ENCODE measurements at places on chromosomes 1 and 21. TPM values are rescaled to one million over a fixed set of nuclear protein-coding genes. Genes with fewer than 3 reads are reported as not detected.
A peak's percentile ranks its signal among the peaks of the same experiment; 100 is the strongest.

Gene CFAP141
- 0.65 TPM for total RNA-seq

DNA sequence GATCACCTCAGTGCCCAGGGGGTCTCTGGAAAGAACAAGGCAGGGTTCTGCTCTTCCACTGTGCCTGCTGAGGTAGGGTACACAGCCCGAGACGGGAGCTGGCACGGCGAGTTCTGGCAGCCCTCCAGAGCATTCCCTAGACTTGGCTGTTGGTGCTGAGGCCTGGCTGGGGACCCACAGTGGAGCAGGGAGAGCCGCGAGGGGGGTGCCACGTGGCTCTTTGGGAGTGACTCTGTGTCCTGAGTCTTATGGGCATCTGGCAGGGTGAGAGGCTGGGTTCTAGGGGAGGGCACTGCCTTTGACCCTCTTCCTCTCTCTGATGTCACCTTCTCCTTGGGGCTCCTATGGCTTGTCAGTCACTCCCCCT, 336.4 kb downstream of the CAMTA1 start:
- H3K4me1 ChIP-seq, result no peaks in the 10 kb centered on the region
- no peak overlapping the region for H3K27ac ChIP-seq

- H3K27ac ChIP-seq, result no peak overlapping the region
- H3K4me1 ChIP-seq, result peaks cover 11% of the 10 kb centered on the region
- no peaks in the 10 kb centered on the region for H3K36me3 ChIP-seq
- DNase-seq, result no peak
These were observed 2.1 kb downstream of the GJA8 start for GRCh38 chr1:147904726-147905125.

GRCh38 chr21:25171438-25171837, 435.8 kb downstream of the MRPL39 start:
- no peak for DNase-seq
- H3K4me1 ChIP-seq, result no peaks in the 10 kb centered on the region
- no peak overlapping the region for H3K27ac ChIP-seq
- H3K27me3 ChIP-seq, result no peaks in the 10 kb centered on the region

Gene TPTE
- total RNA-seq, result not detected

GRCh38 chr1:22851517-22851916, 121.1 kb downstream of the LACTBL1 start:
- no peaks in the 10 kb centered on the region for H3K4me1 ChIP-seq
- H3K4me3 ChIP-seq, result no peak overlapping the region
- no peaks in the 10 kb centered on the region for H3K36me3 ChIP-seq
- H3K27me3 ChIP-seq, result peaks cover 17% of the 10 kb centered on the region
- H3K27ac ChIP-seq, result no peak overlapping the region
- DNase-seq, result no peak

Gene TEDDM1
- not detected for total RNA-seq

GRCh38 chr1:182206626-182207239, 145.2 kb upstream of the ZNF648 start:
- H3K36me3 ChIP-seq, result no peaks in the 10 kb centered on the region
- H3K27ac ChIP-seq, result no peak overlapping the region
- DNase-seq, result no peak
- H3K4me3 ChIP-seq, result no peak overlapping the region

GRCh38 chr1:55234016-55234415, 18.9 kb upstream of the USP24 start:
- H3K4me1 ChIP-seq, result peaks cover 6% of the 10 kb centered on the region
- no peak overlapping the region for H3K4me3 ChIP-seq
- H3K27me3 ChIP-seq, result peaks cover 16% of the 10 kb centered on the region
- H3K36me3 ChIP-seq, result no peaks in the 10 kb centered on the region
- no peak overlapping the region for H3K27ac ChIP-seq

GRCh38 chr1:216600730-216601609, 122.3 kb downstream of the ESRRG start:
- peak overlapping the region; percentile 52 for H3K4me3 ChIP-seq
- DNase-seq, result no peak
- H3K36me3 ChIP-seq, result no peaks in the 10 kb centered on the region
- H3K27ac ChIP-seq, result no peak overlapping the region
- peaks cover 3% of the 10 kb centered on the region for H3K4me1 ChIP-seq
- H3K27me3 ChIP-seq, result peaks cover 17% of the 10 kb centered on the region

DNA sequence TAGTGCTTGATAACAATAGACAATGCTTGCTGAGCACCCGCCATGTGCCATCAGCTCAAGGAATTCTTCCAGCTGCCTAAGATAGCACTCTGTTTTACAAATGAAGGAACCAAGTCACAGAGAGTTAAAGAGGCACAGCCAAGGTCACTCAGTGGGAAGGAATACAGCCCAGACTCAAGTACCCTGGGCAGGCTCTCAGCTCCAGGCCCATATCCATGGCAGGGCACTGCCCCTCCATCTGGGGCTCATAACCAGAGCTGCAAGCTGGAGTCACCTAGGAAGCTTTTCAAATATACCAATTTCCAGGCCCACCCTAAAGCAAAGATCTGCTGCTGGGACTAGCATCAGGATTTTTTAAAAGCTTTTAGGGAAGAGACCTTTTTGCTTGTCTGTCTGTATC, 1.6 kb downstream of the CLEC20A start:
- no peak overlapping the region for H3K4me3 ChIP-seq
- no peaks in the 10 kb centered on the region for H3K27me3 ChIP-seq
- DNase-seq, result no peak
- H3K27ac ChIP-seq, result no peak overlapping the region
- no peaks in the 10 kb centered on the region for H3K4me1 ChIP-seq

- peaks cover 5% of the 10 kb centered on the region for H3K4me1 ChIP-seq
- no peaks in the 10 kb centered on the region for H3K36me3 ChIP-seq
These were observed 12.5 kb downstream of the AGRN start for GRCh38 chr1:1032424-1032823.

DNA sequence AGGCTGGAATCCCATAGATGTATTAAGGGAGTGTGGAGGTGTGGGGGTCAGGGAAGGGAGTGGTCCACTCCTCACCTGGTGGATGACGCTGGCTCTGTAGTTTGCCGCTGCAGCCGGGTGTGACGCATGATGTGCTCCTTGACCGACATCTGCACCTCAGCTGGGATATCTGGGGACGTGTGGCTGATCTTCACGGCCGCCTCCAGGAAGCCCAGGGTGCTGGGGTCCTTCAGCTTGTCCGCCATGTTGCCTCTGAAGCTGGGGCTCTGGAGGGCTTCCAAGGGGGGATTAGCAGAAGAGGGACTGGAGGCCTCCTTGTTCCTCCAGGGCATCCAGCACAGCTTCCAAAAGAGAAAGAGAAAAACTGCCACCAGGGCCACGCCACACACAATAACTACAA, 14.1 kb downstream of the SYT6 start:
- no peak overlapping the region for H3K4me3 ChIP-seq
- H3K27ac ChIP-seq, result no peak overlapping the region
- H3K4me1 ChIP-seq, result no peaks in the 10 kb centered on the region
- H3K36me3 ChIP-seq, result no peaks in the 10 kb centered on the region
- no peaks in the 10 kb centered on the region for H3K27me3 ChIP-seq

DNA sequence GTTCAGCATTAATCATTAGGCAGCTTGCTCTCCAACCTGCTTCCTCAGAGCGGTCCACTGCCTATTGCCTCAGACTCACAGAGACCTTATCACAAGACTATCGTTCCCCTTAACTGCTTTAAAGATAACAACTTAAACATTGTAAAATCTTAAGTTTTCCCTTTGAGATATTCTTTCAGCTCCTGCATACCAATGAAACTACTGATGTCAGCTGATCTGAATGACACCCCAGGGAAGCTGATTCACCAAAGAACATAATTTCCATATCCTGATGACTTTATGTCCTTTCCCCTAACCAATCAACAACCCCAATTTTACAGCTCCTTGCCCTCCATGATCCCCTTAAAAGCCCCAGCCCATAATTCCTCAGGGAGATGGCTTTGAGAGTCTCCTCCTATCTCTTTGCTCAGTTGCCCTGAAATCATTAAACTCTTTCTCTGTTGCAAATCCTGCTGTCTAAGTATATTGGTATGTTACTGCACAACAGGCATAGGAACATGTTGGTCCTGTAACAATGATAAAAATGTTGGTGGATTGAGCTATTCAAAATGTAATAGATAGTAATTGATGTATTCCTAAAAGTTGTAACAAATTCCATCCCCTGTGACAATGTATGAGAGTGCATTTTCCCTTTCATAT, 621.4 kb upstream of the RGS18 start:
- no peak overlapping the region for H3K27ac ChIP-seq
- no peaks in the 10 kb centered on the region for H3K4me1 ChIP-seq
- H3K36me3 ChIP-seq, result no peaks in the 10 kb centered on the region
- H3K4me3 ChIP-seq, result no peak overlapping the region
- no peak for DNase-seq
- H3K27me3 ChIP-seq, result no peaks in the 10 kb centered on the region

Gene UBE2Q1
- total RNA-seq, result 131 TPM

DNA sequence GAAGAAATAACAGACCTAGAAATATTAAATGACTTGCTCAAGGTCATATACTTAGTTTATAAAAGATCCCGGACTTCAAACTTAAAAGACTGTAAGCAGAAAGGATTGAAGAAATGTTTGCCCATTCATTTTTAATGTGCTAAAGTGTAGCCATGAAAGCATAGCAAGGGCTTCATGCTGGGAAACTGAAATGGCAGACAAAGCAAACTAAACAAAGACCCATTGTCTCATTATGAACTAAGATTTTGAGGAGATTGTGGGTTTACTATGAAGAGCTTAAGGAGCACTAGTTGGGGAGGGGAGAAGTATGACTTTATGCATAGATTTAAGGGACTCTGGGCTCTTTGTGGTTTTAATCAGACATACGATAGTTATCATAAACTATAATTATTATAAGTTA, 26.3 kb downstream of the ADAMTS1 start:
- H3K4me3 ChIP-seq, result no peak overlapping the region
- no peak for DNase-seq
- peaks cover 4% of the 10 kb centered on the region for H3K27me3 ChIP-seq
- no peaks in the 10 kb centered on the region for H3K4me1 ChIP-seq
- no peak overlapping the region for H3K27ac ChIP-seq
- no peaks in the 10 kb centered on the region for H3K36me3 ChIP-seq

DNA sequence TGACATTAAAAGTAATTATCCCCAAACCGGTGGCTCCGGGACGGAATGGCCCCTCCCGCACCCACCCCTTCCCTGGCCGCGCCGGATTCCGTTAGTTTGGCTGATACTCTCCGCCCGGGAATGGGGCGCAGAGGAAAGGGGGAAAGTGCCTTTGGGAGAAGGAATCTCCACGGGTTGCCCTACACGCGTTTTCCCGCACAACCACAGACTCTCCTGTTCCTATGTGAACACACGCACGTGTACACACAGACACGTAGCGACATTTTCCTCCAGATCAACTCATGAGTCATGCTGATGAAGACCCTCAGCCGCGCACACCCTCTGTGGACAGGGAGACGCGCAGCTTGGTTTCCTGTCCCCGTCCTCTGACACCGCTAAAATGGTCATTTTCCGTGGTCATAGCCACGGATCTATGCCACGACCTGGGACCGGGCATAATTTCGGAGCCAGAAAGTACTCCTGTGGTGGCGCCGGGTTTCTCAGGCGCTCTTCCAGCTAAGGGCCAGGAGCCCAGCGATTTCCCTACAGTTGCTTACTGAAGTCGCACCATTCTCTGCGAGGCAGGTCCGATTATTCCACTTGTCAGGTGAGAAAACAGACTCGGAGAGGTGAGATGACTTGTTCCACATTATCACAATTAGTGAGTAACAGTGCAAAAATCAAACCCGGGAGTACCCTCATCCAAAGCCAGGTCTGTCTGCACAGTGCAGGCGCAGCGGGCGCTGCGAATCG, 4.0 kb upstream of the DMRTA2 start:
- DNase-seq, result no peak
- peaks cover 34% of the 10 kb centered on the region for H3K4me1 ChIP-seq
- H3K27ac ChIP-seq, result peak overlapping the region; percentile 70

- H3K4me3 ChIP-seq, result no peak overlapping the region
- H3K27ac ChIP-seq, result no peak overlapping the region
- no peaks in the 10 kb centered on the region for H3K36me3 ChIP-seq
- DNase-seq, result no peak
These were observed 5.4 kb upstream of the TENT5C start for GRCh38 chr1:117600325-117600943.

Gene PTCH2
- total RNA-seq, result 0.94 TPM

GRCh38 chr1:206420471-206420870, 49.8 kb upstream of the IKBKE start:
- H3K4me3 ChIP-seq, result no peak overlapping the region
- H3K4me1 ChIP-seq, result peaks cover 2% of the 10 kb centered on the region
- DNase-seq, result no peak
- peaks cover 34% of the 10 kb centered on the region for H3K36me3 ChIP-seq
- H3K27ac ChIP-seq, result no peak overlapping the region
- H3K27me3 ChIP-seq, result no peaks in the 10 kb centered on the region

GRCh38 chr1:236836157-236836556, 41.1 kb downstream of the MTR start:
- no peak overlapping the region for H3K27ac ChIP-seq
- no peak for DNase-seq
- H3K36me3 ChIP-seq, result peaks cover 59% of the 10 kb centered on the region
- no peak overlapping the region for H3K4me3 ChIP-seq
- H3K27me3 ChIP-seq, result no peaks in the 10 kb centered on the region
- peaks cover 6% of the 10 kb centered on the region for H3K4me1 ChIP-seq

Gene CDKN2C
- total RNA-seq, result 80.0 TPM

Gene DCST1
- total RNA-seq, result not detected

Gene AZIN2
- 5.5 TPM for total RNA-seq

DNA sequence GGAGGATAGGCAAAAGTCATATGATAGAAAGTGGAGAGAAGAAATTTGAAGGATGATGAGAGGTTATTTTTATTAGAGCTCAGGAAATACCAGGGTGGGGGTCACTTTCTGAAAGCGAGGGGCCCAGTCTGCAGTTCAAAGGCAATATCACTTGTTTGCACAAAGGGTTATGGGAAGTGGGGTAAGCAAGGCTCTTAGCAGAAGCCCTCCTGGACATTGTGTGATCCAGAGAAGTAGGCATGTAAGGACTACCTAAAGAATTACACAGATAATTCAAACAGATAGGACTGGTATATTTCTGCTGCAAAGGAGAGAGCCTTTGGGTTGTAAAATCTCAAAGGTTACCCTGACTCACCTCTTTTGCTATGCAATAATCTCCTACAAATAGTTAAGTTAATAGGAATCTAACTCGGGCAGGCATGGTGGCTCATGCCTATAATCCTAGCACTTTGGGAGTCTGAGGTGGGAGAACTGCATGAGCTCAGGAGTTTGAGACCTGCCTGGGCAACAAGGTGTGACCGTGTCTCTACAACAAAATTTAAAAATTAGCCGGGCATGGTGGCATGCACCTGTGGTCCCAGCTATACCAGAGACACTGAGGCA, 25.2 kb upstream of the PRRC2C start:
- H3K27me3 ChIP-seq, result peaks cover 3% of the 10 kb centered on the region
- no peaks in the 10 kb centered on the region for H3K4me1 ChIP-seq
- no peaks in the 10 kb centered on the region for H3K36me3 ChIP-seq
- no peak overlapping the region for H3K4me3 ChIP-seq

DNA sequence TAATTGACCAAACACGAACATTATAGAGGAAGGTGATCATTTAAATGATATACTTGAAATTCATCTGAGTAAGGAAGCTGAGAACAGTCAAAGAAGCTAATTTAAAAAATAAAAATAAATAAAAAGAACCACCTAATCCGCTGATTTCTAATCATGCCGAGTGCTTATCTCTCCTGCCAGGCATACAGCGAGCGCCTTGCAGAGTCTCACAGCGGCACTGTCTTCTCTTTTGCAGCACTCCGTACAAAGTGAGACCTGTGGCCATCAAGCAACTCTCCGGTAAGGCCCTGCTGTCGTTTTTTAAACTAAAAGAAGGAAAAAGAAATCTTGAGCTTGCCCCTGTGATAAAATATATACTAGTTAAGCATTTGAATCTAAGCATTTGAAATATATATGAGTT, 45.3 kb downstream of the PDE9A start:
- no peaks in the 10 kb centered on the region for H3K27me3 ChIP-seq
- H3K27ac ChIP-seq, result no peak overlapping the region
- H3K36me3 ChIP-seq, result peaks cover 4% of the 10 kb centered on the region
- H3K4me1 ChIP-seq, result no peaks in the 10 kb centered on the region
- H3K4me3 ChIP-seq, result no peak overlapping the region

Gene GBP6
- 0.31 TPM for total RNA-seq

Gene RAD54L
- total RNA-seq, result 46.7 TPM

Data from activated CD4-positive, alpha-beta T cell treated with anti-CD3 and anti-CD28 coated beads, Interleukin-2, amount 10 ng/mL, durations not matched to agents 7 days and 5 days (primary cell).